ENCODE measurements at places on chromosomes 6 and 20.

- DNase-seq, result no peak
- no peak overlapping the region for H3K4me3 ChIP-seq
- H3K36me3 ChIP-seq, result no peaks in the 10 kb centered on the region
- H3K27me3 ChIP-seq, result no peaks in the 10 kb centered on the region
Observed at GRCh38 chr6:32609391-32609730, 19.7 kb upstream of the HLA-DRB1 start.

DNA sequence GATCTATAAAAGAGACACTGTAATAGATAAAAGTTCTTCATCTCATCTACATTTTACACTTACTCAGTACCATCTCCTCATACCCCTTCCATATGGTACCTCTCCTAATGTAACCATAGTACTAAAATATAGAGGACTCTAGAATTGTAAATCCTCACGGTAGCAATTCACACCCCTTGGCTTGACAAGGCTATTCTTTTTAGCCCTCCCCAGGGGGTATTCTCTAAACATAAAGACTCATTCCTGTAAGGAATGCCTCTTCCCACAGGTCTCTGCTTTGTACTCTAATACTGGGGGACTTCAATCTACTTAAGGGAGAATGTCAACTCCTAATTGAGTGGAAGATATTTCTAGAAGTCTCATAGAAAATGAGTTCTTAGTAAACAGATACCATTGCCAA lies 85.9 kb downstream of the VIP start:
- no peak overlapping the region for H3K4me3 ChIP-seq
- no peaks in the 10 kb centered on the region for H3K27me3 ChIP-seq
- H3K36me3 ChIP-seq, result no peaks in the 10 kb centered on the region
- DNase-seq, result no peak

GRCh38 chr6:45212976-45213375 lies 115.2 kb upstream of the RUNX2 start:
- no peak overlapping the region for H3K27ac ChIP-seq
- no peak overlapping the region for H3K4me3 ChIP-seq
- no peak for DNase-seq
- H3K36me3 ChIP-seq, result no peaks in the 10 kb centered on the region
- no peaks in the 10 kb centered on the region for H3K27me3 ChIP-seq

DNA sequence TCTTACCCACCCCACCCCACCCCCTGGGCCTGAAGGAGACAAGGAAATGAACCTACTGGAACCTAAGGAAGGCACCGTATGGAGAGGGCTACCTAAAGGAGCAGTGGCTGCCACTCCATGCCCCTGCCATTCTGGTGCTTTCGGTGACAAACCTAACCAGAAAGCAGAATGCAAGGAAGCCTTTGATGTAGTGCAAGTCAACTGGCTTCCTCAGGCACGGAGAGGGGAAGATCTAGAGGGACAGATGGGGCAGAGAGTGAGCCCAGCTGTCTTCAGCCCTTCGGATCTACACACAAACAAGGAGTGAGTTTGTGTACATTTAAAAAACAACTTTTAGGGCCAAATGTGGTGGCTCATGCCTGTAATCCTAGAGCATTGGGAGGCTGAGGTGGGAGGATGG lies 39.5 kb downstream of the PPP1R16B start:
- H3K4me1 ChIP-seq, result no peaks in the 10 kb centered on the region
- DNase-seq, result no peak
- H3K36me3 ChIP-seq, result no peaks in the 10 kb centered on the region
- no peak overlapping the region for H3K4me3 ChIP-seq
- H3K27ac ChIP-seq, result no peak overlapping the region

DNA sequence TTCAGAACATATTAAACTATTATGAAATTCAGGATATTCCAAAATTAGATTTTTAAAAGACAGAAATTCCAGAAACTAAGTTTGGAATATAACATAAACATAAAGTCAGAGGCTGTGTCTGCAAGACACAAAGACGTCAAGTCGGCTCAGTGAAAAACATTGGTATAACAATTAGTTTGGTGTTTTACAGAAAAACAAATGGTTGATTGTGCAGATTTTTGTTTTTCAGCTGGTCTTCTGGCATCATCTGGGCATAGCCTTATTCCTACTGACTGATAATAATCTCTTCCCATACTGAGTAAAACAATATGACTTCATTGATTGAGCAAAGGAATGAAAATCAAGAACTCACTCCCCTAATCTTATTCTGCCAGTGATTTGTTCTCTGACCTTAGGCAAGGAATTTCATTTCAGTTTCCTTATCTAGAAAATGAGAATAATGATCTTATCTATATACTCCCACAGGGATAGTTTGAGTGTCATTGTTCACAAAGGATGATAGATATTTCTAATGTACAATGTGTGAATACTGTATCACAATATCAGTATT lies 84.3 kb downstream of the FRK start:
- no peaks in the 10 kb centered on the region for H3K36me3 ChIP-seq
- DNase-seq, result no peak
- no peaks in the 10 kb centered on the region for H3K4me1 ChIP-seq
- no peak overlapping the region for H3K4me3 ChIP-seq
- no peaks in the 10 kb centered on the region for H3K27me3 ChIP-seq
- no peak overlapping the region for H3K27ac ChIP-seq

DNA sequence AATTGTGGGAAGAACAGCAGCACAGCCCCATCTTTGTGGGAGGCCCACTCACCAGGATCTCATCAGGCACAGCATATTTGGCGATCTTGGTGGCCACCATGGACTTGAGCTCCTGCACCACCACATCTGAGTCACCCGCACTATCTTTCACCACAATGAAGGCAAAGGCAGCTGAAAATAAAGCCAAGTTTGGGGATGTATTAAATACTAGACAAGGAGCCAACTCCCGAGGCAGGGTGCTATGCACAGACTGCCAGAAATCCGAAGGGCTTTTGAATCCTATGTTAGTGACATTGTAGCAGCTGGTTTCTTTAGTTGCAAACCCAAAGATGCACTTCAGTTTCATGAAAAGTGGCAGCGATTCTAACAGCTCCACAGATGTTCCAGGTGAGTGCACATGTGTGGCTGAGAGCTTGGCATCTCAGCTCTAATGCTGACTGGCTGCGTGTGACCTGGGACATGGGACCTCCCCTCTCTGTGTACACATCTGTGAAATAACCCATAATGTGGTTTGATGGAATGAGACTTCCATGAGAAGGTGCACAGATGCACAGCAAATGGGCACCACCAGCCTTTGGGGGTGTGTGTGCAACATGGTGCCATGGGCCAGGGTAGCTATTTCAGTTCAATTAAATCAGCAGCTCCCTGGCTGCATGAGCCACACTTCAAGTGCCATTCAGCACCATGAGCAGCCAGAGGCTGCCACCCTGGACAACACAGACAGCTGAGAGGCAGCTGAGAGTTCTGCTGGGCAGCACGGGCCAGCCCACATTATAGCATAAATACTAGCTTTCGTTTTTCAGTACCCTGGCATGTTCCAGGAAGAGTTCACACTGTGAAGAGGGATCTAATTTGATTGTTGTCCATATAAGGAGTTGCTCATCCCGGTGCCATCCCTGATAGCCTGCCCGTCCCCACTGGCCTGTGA lies 16.9 kb upstream of the APMAP start:
- H3K4me1 ChIP-seq, result no peaks in the 10 kb centered on the region
- no peaks in the 10 kb centered on the region for H3K27me3 ChIP-seq
- H3K36me3 ChIP-seq, result no peaks in the 10 kb centered on the region
- H3K27ac ChIP-seq, result peak overlapping the region; percentile 10
- DNase-seq, result no peak
- H3K4me3 ChIP-seq, result no peak overlapping the region

GRCh38 chr6:163720005-163720404 lies 305.5 kb downstream of the QKI start:
- no peak for DNase-seq
- H3K4me1 ChIP-seq, result no peaks in the 10 kb centered on the region
- no peak overlapping the region for H3K27ac ChIP-seq
- no peaks in the 10 kb centered on the region for H3K36me3 ChIP-seq
